Karpas-422 (cell line): ENCODE measurements at places on chromosomes 11 and 22. TPM values are rescaled to one million over a fixed set of nuclear protein-coding genes. Genes with fewer than 3 reads are reported as not detected.

- no peaks in the 10 kb centered on the region for H3K4me1 ChIP-seq
- H3K36me3 ChIP-seq, result no peaks in the 10 kb centered on the region
- no peak for DNase-seq
These were observed 6.0 kb downstream of the HOATZ start for GRCh38 chr11:111520560-111520959.

DNA sequence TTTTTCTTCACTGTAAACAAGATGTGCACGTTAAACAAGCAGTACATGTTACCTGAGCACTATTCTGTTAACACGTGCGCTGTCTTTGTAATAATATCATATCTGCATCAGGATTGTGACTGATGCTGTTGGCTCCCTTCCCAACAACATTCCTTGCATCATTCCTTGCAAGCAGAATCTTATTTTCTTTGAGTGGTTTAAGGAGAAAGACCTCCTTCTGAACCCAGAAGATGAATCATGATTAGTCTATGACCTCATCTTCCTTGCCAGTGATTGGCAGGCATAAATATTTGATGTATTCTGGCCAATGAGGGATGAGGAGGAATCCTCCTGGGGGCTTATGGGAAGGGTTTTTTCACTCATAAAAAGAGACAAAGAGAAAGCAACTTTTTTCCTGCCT is 46.2 kb downstream of the C11orf71 start:
- DNase-seq, result no peak
- H3K4me1 ChIP-seq, result no peaks in the 10 kb centered on the region
- no peaks in the 10 kb centered on the region for H3K27me3 ChIP-seq
- H3K27ac ChIP-seq, result no peak overlapping the region
- H3K36me3 ChIP-seq, result no peaks in the 10 kb centered on the region

GRCh38 chr11:71431271-71431670 is 16.9 kb downstream of the DHCR7 start:
- no peak overlapping the region for H3K4me3 ChIP-seq
- H3K27me3 ChIP-seq, result 0 out of 2 replicates have a peak, but pooled peaks cover 4% of the 10 kb centered on the region
- no peaks in the 10 kb centered on the region for H3K36me3 ChIP-seq
- no peak for DNase-seq
- peaks cover 4% of the 10 kb centered on the region for H3K4me1 ChIP-seq

DNA sequence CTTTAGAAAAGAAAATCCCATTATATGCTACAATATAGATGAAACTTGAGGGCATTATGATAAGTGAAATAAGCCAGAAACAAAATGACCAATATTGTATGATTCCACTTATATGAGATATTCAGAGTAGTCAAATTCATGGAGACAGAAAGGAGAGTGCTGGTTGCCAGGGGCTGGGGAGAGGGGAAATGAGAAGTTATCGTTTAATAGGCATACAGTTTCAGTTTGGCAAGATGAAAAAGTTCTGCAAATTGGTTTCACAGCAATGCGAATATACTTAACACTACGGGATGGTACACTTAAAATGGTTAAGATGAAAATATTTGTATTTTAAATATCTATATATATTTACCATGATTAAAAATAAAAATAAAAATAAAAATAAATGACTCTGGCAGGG is 31.1 kb upstream of the RDX start:
- no peak overlapping the region for H3K27ac ChIP-seq
- no peak overlapping the region for H3K4me3 ChIP-seq
- peaks cover 12% of the 10 kb centered on the region for H3K4me1 ChIP-seq
- no peaks in the 10 kb centered on the region for H3K27me3 ChIP-seq

DNA sequence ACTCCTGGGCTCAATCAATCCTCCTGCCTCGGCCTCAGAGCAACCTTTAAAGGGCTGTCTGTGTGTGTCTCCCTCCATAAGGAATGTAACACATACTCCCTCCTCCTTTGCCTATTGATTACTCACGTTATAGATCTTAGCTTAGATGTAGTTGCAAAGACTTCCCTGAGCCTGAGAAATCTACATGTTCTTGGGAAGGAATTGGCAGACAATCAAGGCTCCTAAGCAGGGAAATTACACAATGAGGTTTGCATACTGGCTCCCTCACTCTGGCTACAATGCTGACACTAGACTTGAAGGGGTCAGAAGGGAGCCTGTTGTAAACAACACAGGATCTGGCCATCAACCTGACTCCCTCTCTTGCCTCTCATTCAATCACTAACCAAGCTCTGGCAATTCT is 5.2 kb upstream of the OLFML1 start:
- no peak overlapping the region for H3K27ac ChIP-seq
- H3K27me3 ChIP-seq, result 0 out of 2 replicates have a peak, but pooled peaks cover 2% of the 10 kb centered on the region
- H3K36me3 ChIP-seq, result no peaks in the 10 kb centered on the region
- no peak for DNase-seq

DNA sequence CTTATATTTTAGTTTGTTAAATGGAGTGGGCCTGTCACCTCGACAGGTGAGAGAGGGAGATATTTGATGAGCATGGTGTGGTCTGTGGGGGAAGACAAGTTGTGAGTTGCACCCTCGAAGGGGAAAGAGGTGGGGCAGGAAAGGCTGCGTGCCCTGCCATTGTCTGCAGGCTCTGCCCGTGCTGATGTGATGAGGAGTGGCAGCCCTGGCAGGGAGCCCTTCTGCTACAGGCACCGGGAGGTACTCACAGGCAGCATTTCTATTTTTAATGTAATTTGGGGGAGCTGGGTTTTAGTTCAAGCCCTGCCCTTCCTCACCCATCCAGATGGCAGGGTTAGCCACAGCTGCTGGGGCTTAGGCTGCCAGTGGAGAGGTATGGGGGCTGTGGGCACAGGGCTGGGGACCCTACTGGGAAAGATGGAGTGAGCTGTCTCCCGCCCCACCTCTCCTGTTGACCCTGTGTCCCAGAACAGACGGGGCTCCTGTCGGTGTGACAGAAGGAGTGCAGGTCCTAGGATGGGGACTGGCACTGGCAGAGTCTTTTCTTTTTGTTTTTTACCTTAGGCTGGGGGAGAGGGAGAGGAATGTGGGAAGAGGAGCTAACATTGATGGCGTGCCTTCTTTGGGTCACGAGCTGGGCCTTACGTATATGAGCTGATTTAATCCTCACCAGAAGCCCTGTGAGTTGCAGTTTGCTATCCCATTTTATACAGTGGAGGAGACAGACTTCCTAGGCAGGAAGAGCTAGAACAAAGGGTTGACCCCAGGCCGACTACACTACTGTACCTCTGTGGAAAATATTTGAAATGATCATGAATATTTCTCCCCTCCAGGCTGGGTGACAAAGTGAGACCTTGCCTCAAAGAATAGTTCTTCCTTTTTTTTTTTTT is 51.6 kb downstream of the CEP164 start:
- no peak overlapping the region for H3K4me3 ChIP-seq
- DNase-seq, result no peak
- no peaks in the 10 kb centered on the region for H3K27me3 ChIP-seq

DNA sequence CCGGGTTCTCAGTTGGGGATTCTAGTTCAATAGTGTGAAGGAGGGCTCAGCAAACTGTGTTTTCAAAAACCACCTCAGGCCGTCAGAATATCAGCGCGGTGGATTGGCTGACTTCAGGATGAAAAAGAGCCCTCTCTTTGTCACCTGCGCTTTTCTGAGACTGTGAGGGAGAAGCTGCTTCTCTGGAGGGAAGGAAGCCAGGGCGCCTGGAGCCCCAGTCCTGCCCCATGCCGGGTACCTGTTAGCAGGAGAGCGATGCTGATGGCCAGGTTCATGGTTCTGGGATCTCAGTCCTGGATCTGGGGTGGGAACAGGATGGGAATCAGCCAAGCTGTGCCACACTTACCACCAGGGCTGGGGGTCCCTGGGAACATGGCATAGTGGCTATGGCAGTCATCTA is 2.3 kb downstream of the THY1 start:
- H3K27ac ChIP-seq, result no peak overlapping the region
- H3K4me3 ChIP-seq, result no peak overlapping the region
- DNase-seq, result no peak
- H3K4me1 ChIP-seq, result peaks cover 24% of the 10 kb centered on the region

DNA sequence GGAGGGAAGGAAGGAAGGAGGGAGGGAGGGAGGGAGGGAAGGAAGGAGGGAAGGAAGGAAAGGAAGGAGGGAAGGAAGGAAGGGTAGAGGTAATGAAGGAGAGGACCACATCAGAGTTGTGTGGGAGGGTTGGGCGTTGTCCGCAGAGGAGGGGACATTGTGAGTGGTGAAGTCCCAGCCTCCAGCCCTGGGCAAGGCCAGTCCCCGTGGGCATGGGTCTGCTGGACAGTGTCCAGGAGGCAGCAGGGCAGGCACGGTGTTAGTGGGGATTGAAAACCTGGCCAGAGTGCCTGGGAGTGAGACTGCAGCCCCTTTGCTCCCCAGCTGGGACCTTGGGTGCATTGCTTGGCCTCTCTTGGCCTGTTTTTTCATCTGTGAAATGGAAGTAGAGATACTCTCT is 1462.3 kb downstream of the BRD1 start:
- no peak overlapping the region for H3K4me3 ChIP-seq
- no peak overlapping the region for H3K27ac ChIP-seq
- no peaks in the 10 kb centered on the region for H3K4me1 ChIP-seq

- no peaks in the 10 kb centered on the region for H3K4me1 ChIP-seq
- H3K27me3 ChIP-seq, result no peaks in the 10 kb centered on the region
- no peak overlapping the region for H3K4me3 ChIP-seq
- H3K27ac ChIP-seq, result no peak overlapping the region
These were observed 14.4 kb downstream of the FADS2 start for GRCh38 chr11:61842528-61842820.

GRCh38 chr11:86919557-86920210 is 35.5 kb downstream of the FZD4 start:
- DNase-seq, result peak; percentile 91
- H3K4me3 ChIP-seq, result no peak overlapping the region
- H3K27ac ChIP-seq, result no peak overlapping the region
- no peaks in the 10 kb centered on the region for H3K27me3 ChIP-seq
- no peaks in the 10 kb centered on the region for H3K4me1 ChIP-seq

DNA sequence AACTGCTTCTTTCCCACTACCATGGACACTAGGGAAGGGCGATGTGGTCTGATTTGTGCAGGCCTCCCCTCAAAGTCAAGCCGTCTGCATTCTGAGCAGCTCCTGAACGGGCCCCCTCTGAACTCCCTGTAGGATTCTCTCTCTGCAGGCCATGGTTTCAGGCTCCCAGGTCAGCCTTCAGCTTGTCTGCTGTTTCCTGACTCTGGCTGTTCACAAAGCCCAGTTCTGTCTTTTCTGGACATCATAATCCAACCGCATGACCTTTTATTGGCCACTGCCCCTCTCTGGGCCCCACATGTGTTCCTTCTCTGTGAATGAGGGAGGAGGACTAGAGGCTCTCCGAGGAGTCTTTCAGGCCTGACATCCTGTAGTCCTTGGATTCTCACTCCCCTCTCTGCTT is 161.0 kb downstream of the FEZ1 start:
- H3K4me1 ChIP-seq, result peaks cover 76% of the 10 kb centered on the region
- no peaks in the 10 kb centered on the region for H3K36me3 ChIP-seq
- H3K27me3 ChIP-seq, result no peaks in the 10 kb centered on the region
- peak overlapping the region; percentile 95 for H3K27ac ChIP-seq
- no peak for DNase-seq

- H3K27me3 ChIP-seq, result no peaks in the 10 kb centered on the region
- H3K4me1 ChIP-seq, result no peaks in the 10 kb centered on the region
- H3K4me3 ChIP-seq, result no peak overlapping the region
- H3K27ac ChIP-seq, result no peak overlapping the region
These were observed 186.8 kb downstream of the FAM181B start for GRCh38 chr11:82546661-82547557.

GRCh38 chr22:28344918-28345703 is 334.5 kb downstream of the TTC28 start:
- H3K27ac ChIP-seq, result no peak overlapping the region
- no peaks in the 10 kb centered on the region for H3K4me1 ChIP-seq
- H3K27me3 ChIP-seq, result no peaks in the 10 kb centered on the region

- peaks cover 50% of the 10 kb centered on the region for H3K36me3 ChIP-seq
- peak within 1 kb of the TSS; percentile 92 for H3K4me3 ChIP-seq
- H3K4me1 ChIP-seq, result peaks cover 58% of the 10 kb centered on the region
These were observed at the start of gene ATF4 for GRCh38 chr22:39520226-39521105. Gene ATF4 (plus strand): TSS chr22:39520562. CDS start chr22:39521446, 884 bp downstream.

- H3K4me1 ChIP-seq, result no peaks in the 10 kb centered on the region
- H3K27me3 ChIP-seq, result no peaks in the 10 kb centered on the region
- DNase-seq, result no peak
- no peak overlapping the region for H3K27ac ChIP-seq
- no peaks in the 10 kb centered on the region for H3K36me3 ChIP-seq
These were observed 8.6 kb downstream of the LRRC75B start for GRCh38 chr22:24584166-24584790.

- H3K4me1 ChIP-seq, result no peaks in the 10 kb centered on the region
- peaks cover 13% of the 10 kb centered on the region; the same call in 1 of the 2 replicates for H3K36me3 ChIP-seq
- no peak overlapping the region for H3K4me3 ChIP-seq
These were observed 10.9 kb downstream of the PIH1D2 start for GRCh38 chr11:112062923-112063322.

DNA sequence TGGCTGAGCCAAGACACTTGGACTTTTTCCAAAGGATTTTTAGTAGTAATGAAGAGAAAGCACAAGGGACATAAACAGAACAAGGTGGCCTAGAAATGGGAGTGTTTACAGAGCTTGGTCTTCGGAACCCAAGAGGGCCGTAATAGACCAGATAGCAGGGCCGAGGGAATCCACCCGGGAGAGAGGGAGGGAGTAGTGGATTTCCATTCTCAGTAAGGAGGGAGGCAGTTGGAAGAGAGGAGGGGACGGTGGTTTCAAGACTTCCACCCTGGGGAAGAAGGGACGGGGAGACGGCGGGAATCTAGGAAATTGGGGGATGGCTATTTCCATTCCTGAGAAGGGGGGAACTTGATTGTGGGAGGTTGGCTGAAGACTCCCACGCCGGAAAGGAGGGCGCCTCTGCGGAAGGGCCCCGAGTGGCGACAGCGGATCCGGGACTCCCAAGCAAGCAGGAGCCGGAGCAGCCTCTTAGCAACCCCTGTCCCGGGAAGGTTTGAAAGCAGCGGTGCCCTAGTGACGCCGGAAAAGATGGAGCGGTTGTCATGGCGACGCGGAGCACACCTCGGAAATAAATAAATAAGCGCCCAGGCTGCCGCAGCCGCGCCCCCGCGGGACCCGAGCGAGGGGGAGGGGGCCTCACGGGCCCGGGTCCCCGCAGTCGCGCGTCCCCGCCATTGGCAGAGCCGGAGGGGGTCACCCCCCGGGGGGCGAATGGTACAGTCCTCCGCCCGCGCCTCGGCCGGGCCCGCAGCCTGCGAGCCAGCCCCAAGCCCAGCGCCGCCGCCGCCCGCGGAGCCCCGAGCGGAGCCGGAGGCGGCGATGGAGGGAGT is 31.6 kb downstream of the EIF3F start:
- no peak overlapping the region for H3K27ac ChIP-seq
- no peak for DNase-seq
- H3K4me3 ChIP-seq, result no peak overlapping the region
- no peaks in the 10 kb centered on the region for H3K4me1 ChIP-seq
- H3K27me3 ChIP-seq, result no peaks in the 10 kb centered on the region

C11orf52 gene
- total RNA-seq, result not detected in 2 replicates

IL10RA gene
- 25.5 and 49.8 TPM in 2 replicates for total RNA-seq

PANX3 gene
- not detected in 2 replicates for total RNA-seq

EHF gene
- not detected in 2 replicates for total RNA-seq

HEPN1 gene
- total RNA-seq, result not detected in 2 replicates

OR10G7 gene
- total RNA-seq, result not detected in 2 replicates

DCDC1 gene
- total RNA-seq, result not detected in 2 replicates

CECR2 gene
- total RNA-seq, result 1.6 TPM in 2 replicates

OR5B21 gene
- 1.9 and 9.3 TPM in 2 replicates for total RNA-seq

SLC22A8 gene
- total RNA-seq, result not detected in 2 replicates

KCNJ1 gene
- total RNA-seq, result not detected in 2 replicates
